ENCODE measurements at places on chromosomes 6 and 20. TPM values are rescaled to one million over a fixed set of nuclear protein-coding genes. Genes with fewer than 3 reads are reported as not detected.
A peak's percentile ranks its signal among the peaks of the same experiment; 100 is the strongest.

DNA sequence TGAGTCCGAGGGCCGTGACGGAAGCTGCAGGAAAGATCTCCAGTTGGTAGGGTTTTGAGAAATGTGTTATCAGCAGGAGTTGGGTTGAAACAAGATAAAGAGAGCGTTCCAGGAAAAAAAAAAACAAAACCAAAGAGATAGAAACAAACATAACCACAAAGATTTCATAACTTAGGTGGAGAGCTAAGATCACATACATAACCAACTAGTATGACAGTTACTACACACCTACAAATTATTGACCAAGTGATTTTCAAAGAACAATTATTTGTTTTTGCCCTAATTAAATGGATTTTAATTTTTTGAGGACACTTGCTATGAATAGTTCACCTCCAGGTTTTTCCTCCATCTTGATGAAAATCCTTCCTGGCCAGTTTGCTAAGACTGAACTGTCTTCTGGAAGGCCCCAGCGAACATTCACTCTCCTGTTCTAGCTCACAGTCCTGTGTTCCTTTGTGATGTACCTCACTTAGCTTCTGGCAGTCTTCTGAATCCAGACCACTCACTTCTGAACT is 69.4 kb downstream of the SNX9 start:
- DNase-seq = no peak

DNA sequence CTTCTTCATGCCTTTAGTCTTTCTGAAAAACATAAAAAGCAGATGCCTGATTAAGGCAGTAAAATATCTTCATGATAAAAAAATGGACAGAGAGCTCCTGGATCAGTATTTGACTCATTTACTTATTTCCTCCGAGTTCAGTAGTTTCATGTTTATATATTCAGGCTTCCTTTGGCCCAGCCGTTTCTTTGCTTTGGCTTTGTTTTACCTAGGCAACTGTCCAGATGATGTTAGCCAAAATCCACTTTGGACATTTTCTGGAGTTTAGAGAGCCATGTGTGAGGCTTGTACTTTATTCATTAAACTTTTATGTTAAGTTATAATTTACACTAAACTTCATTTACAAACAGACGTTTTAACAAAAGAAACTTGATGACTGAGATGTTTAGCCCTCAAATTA is 307.1 kb upstream of the RSPO3 start:
- no peak for DNase-seq

GRCh38 chr20:5834436-5835005 is 84.3 kb downstream of the SHLD1 start:
- no peak for DNase-seq

DNA sequence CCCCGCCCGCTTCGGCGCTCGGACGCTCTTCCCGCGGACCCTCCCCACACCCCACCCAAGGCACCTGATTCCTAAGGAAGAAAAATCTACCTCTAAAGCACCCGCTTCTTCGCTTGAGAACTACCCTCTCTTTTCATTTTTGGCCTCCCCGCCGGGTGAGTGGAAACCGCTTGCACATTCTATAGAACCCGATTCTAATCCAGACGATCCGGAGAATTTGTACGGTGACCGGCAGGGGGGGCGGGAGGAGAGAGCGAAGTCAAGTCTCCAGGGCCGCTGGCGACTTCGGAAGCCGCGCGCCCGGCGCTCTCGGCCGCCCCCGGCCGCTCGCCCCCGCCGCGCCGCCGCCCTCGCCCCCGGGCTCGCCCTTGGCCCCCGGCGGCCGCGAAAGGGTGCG is at the start of gene RBM24:
RBM24 (plus strand) TSS at position 262 of the 397 bp plus-strand sequence. CDS start 221 bp downstream, outside the sequence.
- peak; percentile 44 for DNase-seq

GRCh38 chr6:34067814-34068213 is 78.1 kb downstream of the GRM4 start:
- DNase-seq = no peak

GRCh38 chr6:11430036-11430435 is 107.5 kb upstream of the TMEM170B start:
- DNase-seq = no peak

DNA sequence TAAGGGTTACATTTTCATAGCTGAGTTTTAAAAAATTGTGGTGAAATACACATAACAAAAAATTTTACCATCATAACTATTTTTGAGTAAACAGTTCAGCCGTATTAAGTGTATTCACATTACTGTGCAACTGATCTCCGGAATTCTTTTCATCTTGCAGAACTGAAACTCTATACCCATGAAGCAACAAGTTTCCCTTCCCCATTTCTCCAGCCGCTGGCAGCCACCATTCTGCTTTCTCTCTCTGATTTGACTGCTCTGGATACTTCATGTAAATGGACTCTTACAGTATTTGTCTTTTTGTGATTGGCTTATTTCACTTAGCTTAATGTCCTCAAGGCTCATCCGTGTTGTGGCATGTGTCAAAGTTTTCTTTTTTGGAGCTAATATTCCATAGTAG is 341.6 kb downstream of the QKI start:
- no peak for DNase-seq

GRCh38 chr6:169850746-169851145 is 99.3 kb downstream of the ERMARD start:
- no peak for DNase-seq

GRCh38 chr6:147023148-147023547 is 181.1 kb upstream of the STXBP5 start:
- DNase-seq = no peak

DNA sequence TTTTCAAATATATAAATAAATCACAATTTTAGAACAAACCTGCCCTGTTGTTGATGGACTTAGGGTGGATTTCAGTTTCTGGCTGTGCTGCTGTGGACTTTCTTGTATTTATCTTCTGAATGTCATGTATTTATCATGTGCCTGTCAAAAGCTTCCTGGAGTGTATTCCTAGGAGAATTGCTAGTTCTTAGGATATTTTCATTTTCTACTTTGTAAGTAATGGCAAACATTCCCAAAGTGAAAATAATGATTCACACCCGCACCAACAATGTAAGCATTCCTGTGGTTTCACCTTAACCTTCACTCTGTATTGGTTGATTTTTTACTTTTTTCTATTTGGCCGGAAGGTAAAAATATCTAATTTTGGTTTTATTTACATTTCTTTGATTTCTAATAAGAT is 387.8 kb downstream of the SMOC2 start:
- DNase-seq = no peak

DNA sequence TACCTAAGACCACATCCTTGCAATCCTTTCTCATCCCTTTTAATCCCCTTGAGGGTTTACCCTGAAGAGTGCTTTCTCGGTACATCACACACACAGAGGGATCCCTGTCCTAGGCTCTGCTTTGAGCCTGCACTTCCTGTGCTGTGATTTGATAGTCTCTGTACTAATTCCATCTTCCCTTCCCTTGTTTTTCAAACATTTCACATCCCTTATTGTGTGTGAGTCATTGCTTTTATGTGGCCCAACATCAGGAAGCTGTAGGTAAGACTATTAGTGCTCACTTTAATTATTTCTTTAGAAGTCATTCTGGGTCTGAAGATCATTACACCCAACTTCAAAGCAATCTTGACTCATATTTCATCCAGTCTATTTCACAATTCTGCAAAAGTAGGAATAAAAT is 57.2 kb upstream of the ANKEF1 start:
- DNase-seq = no peak

- no peak for DNase-seq
Observed at GRCh38 chr6:105210932-105211531, 31.2 kb upstream of the POPDC3 start.

GRCh38 chr20:22572491-22572890 is 11.9 kb downstream of the FOXA2 start:
- no peak for DNase-seq

DNA sequence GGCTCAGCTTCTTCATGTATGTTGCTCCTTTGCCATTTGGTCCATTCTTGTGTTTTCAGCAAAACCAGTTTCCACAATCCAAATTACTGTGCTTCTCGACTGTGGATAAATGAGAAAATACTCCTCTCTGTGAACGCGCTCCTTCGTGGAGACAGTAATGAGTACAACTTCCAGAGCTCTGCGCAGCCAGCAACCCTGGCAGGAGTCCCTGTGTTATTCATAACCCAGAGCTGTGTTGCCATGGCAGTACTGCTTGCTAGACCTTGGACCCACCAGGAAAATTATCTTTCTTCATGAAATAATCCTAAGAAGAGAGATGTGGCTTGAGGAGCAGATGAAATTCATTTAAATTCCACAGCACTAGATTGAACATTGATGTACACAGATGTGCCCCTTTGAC is 73.7 kb downstream of the SLC22A3 start:
- DNase-seq = peak; percentile 59

DNA sequence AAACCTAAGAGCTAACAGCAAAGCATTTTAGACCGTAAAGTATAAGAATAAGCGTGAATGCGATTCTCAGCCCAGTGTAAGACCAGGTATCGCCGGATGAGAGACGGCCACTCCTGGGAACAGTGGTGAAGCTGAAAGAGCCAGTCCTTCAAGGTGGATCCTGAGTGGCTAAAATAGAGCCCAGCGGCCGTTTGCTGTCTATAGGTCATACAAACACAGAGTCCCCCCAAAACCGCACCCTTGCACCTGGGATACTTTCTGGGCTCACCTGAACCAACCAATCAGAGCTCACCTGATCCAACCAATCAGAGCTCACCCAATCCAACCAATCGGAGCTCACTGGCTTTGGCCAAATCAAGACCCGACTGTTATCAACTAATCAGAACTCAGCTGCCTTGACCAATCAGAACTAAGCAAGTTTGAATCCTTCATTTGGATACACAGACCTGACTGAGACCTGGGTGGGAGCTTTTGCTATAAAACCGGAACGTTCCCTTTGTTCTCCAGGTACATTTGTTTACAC is 248.2 kb downstream of the DLL1 start:
- no peak for DNase-seq

GRCh38 chr6:104599821-104600638 is 259.7 kb downstream of the HACE1 start:
- no peak for DNase-seq

GRCh38 chr6:29146179-29146578 is 24.5 kb upstream of the OR2J2 start:
- DNase-seq = no peak

GRCh38 chr6:41927253-41927652 is 6.0 kb downstream of the BYSL start:
- DNase-seq = no peak

GRCh38 chr6:144758602-144759001 is 473.5 kb downstream of the UTRN start:
- DNase-seq = no peak

- peak; percentile 65 for DNase-seq
Observed at GRCh38 chr6:117547688-117548621, 54.4 kb downstream of the GOPC start.

DNA sequence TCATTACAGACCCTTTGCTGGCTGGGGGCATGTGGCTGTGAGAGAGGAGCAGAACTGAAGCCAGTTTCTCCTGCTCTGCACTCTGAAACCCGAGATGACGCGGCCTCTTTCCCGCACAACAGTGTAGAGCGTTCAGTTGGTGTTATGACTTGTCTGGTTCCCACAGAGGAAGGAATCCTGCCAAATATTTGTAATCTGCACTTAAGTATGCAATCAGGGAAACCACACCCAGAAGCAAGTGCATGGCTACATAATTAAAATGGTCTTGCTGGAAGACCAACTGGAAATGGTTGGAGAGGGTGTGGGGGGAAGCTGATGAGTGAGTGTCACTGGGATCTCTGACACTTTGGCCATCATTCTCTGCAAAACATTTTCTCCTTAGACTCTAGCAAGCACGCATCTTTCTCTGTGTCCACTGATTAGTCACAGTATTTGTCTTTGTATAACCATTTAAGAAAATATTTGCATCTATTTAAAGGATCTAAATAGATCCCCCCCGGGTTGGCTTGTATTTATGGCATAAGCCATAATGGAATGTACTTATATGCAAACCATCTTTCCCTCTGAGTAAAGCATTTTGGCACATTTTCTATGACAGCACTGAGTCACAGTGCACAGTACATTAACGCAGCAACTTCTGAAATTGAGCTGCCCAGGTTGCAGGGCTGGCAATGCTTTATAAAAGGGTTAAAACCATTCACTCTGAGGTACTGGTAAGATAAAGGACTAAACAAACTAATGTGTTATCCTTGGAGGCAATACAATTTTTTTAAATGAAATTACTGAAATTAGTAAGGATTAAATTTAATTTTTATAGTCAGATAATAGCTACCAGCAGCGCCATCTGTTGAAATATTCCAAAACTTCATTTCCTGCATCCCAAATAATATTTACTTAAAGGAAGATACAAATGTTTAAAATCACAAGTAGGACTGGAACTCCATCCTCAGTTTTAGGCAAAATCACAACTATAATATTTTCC is 76.7 kb downstream of the FOXC1 start:
- DNase-seq = peak; percentile 21

GRCh38 chr6:52245425-52245824 is 1.1 kb upstream of the IL17F start:
- DNase-seq = no peak

DNA sequence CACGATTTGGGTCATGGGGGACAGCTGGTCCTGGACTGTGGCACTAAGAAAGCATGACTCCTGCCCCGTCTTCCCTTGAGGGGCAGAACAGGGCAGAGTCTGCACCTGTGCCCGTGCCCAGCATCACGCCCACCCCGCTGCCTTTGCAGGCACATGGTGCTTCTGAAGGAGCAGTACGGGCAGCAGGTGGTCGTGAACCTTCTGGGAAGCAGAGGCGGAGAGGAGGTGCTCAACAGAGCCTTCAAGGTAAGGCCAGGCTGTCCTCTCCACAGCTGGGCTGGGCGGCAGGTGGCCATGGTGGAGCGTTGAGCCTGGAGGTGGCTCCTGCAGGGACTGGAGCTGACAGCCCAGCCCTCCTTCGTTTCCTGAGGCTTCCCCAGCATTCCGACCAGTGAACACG is 77.4 kb downstream of the SYNJ2 start:
- DNase-seq = peak; percentile 13

BMP6 gene
- total RNA-seq = 5.2 TPM

TMEM200A gene
- not detected for total RNA-seq

RXRB gene
- total RNA-seq = 40.3 TPM

TTLL9 gene
- total RNA-seq = 0.05 TPM

RPL10A gene
- total RNA-seq = 552 TPM
